ENCODE measurements at places on chromosomes 2 and 18.

DNA sequence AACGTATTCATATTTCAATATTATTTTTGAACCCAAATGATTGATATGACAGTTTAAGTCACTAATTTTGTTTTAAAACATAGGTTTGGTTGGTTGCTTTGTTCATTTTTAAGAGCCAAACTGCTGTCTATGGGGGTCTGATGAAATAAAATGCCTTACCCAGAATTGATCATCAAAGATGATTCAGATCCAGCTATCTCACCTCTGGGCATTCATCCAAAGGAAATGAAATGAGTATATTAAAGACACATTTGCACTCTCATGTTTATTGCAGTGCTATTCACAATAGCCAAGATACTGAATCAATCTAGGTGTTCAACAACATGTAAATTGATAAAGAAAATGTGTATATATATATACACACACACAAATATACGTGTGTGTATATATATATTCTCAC, 326.9 kb upstream of the GULP1 start:
- DNase-seq: no peak

- no peak for DNase-seq
Measured at GRCh38 chr2:144067506-144067905, 452.4 kb downstream of the ZEB2 start.

GRCh38 chr2:141021611-141022010, 1109.2 kb downstream of the LRP1B start:
- no peak for DNase-seq

DNA sequence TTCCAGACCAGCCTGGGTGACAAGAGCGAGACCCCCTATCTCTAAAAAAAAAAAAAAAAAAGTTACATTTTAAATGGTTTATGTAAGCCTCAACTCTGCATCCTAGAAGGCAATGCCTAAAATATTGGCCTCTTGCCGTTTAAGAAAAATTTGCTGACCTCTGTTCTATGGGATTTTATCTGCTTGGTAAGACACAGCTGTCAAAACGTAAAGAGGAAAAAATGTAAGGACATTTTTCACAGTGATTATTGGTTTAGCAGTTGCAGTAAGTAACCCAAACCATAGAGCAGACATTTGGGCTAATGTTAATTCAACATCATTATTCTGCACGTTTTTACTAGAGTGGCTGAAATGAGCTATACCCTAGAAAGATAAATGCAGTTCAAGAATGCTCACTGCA, 14.4 kb upstream of the E2F6 start:
- no peak for DNase-seq

GRCh38 chr18:11872479-11873136, 21.4 kb downstream of the CHMP1B start:
- no peak for DNase-seq

- peak; percentile 77 for DNase-seq
Measured at GRCh38 chr2:26068602-26069298, 34.9 kb downstream of the RAB10 start.

DNA sequence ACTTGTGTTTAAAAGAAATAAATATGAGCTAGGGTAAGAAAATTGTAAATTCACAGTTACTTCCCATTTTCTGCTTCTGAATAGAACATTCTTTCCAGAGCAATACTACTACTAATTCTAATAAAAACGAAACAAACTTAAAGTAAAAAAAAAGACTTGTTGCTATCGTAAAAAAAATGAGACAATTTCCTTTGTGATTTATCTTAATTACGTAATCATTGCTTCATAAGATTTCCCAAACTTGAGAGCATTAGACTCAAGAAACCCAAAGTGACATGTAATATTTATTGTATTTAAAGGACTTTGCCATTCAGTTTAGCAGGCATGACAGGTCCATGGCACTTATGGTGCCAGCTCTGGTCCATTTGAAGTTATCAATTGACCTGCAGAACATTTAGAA, 153.8 kb downstream of the AQP4 start:
- DNase-seq: no peak

Data from astrocyte of the cerebellum (primary cell).